ENCODE measurements at places on chromosomes 11 and 22.

DNA sequence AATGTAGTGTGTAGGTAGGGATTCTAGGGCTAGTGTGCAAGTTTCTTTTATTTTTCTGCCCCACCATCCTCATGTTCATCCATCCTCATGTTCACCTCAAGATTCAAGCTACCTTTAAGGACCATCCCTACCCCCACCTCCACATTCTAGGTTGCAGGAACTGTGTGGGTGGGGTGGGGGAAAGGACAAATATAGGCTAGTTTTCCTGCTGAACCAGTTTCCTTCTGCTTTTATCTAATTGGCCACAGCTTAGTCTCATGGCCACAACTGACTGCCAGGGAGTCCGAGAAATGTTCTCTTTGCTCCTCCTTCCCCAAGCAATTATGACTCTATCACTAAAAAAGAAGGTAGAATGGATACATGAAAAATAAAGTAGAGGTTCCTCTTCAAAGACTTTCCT lies 179.0 kb upstream of the LARGE1 start:
- DNase-seq: no peak

GRCh38 chr11:17873586-17873985 lies 139.0 kb downstream of the KCNC1 start:
- DNase-seq: no peak

GRCh38 chr22:47630741-47631534 lies 868.5 kb downstream of the TBC1D22A start:
- no peak for DNase-seq

- no peak for DNase-seq
These were observed 7.2 kb upstream of the PICK1 start for GRCh38 chr22:38049812-38050619.

GRCh38 chr11:13942971-13943381 lies 19.5 kb upstream of the SPON1 start:
- no peak for DNase-seq

GRCh38 chr11:14112721-14113120 lies 150.2 kb downstream of the SPON1 start:
- no peak for DNase-seq

DNA sequence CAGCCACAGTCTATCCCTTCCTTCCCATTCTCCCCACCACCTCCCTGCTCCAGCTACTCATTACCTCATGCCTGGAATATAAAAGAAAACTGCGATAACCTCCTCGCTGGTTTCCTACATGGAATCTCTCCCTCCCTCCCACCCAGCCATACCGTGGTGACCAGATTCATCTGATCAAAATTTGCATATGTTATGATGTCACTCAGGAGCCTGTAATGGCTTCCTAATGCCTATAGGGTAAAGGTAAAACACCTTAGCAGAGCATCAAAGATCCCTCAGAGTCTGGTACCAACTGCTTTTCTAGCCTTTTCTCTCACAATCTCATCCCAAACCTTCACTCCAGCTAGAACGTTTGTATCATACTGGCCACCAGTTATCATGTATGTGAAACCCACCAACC lies 19.6 kb downstream of the RTN4RL2 start:
- no peak for DNase-seq

- DNase-seq: no peak
These were observed 541.9 kb upstream of the ANO5 start for GRCh38 chr11:21650961-21651360.

GRCh38 chr11:9550191-9550628 lies 23.3 kb upstream of the WEE1 start:
- no peak for DNase-seq

DNA sequence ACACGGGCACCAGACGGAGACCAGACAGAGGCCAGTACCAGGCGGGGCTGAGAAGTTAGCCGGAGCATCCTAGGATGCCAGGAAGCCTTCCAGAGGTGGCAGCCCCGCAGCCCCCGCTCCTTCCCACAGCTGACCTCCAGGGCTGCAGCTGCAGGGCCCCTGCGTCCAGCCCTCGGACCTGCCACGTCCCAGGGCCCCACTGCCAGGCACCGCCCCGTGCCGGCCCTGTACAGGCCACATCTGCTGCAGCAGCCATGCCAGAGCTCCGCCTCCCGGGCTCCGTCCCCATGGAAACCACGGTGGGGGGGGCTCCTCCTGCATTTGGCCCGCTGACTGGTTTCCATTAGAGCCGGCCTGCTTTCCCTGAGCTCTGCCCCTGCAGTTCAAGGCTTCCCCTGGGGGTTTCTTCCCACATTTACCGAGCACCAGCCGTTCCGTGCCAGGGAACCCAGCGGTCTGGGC lies 62.5 kb upstream of the PPARA start:
- DNase-seq: no peak

DNA sequence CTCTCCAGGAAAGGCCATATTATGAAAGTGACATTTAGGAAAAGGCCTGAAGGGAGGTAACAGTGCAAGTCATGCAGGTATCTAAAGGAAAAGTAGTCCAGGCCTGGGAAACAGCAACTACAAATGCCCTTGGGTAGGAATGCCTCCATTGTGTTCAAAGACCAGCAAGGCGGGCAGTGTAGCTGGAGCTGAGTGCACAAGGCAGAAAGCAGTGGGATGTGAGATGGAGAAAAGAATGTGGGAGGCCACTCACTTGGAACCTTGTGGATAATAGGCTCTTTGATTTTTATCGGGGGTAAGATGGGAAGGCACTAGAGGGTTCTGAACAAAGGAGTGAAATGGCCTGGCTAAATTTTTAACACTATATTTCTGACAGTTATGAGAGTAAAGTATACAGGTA lies 188.6 kb downstream of the PGR start:
- DNase-seq: no peak

- DNase-seq: no peak
These were observed 2.3 kb upstream of the FGF19 start for GRCh38 chr11:69705901-69706787.

Data from A549 (cell line).